Esophagus mucosa (tissue), 1 donor: ENCODE measurements at places on chromosomes 4 and X.

- ATAC-seq, result no peak
Measured at GRCh38 chr4:8319061-8319460, 49.5 kb downstream of the HTRA3 start.

DNA sequence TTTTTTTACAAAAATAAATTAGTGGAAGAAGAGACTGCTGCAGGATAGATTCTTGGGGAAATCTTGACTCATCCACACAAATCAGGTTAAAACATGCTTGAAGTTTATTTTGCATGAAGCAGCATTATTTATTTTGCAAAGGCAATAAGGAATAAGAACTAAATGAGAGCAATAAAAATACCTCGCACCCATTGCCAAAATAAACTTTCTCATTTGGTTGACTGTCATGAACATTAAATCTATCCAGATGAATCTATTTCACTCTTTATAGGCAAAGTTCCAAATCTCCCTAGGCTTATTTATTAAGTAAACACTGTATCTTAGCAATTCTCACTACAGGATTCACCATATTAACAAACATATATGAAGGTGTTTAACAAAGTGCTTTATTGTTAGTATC, 58.9 kb downstream of the HOPX start:
- ATAC-seq, result peak; percentile 60

DNA sequence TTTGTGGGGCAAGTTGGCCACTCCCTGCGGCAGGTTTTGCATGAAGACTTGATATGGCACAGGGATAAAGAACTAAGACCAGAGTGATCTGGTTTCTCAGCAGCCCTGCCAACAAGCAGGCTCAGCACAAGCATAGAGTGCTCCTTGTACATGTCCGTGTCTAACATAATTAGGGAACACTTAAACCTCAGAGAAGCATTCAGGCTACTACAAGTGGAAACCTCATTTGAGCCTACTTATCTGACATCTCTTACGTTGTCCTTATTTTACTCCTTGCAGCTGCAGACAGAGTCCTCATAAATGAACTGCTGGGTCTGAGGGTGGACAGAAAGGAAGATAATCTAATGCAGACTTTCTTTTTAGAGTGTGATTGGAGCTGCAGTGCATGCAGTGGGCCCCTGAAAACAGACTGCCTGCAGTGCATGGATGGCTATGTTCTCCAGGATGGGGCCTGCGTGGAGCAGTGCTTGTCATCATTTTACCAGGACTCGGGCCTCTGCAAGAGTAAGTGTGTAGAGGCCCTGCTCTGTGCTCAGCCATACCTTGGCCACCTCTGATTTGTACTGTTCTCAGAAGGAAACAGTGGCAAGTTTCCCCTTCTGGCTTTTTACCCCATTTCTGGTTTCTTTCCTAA, 179.1 kb upstream of the ANXA3 start:
- ATAC-seq, result peak; percentile 43

GRCh38 chr4:6562931-6563901, 11.8 kb upstream of the MAN2B2 start:
- peak; percentile 50 for ATAC-seq

- ATAC-seq, result no peak
Measured at GRCh38 chr4:126396703-126397102, 1081.9 kb downstream of the FAT4 start.

DNA sequence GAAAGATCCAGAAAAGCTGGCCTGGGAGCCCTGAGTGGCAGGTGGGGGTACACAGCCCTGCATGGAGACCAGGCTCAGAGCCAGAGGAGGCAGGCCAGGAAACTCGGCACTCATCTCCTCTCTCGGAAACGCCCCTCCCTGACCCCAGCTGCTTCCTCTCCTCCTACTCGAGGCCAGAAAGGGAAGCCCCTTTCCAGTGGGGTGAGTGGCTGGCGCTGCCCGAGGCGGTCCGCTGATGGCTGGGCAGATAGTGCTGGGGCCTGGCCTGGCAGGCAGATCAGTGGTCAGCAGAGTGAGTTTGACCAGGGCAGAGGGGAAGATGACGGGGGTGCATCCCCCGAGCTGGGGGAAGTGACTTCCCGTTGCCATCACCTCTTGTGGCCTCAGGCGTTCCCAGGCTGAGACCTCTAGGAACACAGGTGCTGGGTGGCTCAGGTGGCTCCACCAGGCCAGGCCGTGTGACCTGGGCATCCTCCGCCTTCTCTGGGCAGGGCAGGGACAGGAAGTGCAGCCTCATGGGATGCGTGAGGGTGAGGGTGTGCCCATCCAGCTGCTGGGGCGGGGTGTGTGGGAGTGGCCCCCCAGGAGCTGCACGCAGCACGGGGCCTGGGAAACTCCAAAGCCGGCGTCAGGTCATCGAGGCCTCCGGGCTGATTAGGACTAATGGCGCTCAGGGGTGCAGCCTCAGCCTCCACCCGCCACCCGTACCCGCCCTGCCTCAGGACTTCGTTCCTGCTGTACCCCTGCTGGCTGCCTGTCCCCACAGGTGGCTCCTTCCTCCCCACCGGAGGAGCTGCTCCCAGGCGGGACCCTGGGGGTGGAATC, 5.7 kb downstream of the SH3BP2 start:
- ATAC-seq, result peak; percentile 77

DNA sequence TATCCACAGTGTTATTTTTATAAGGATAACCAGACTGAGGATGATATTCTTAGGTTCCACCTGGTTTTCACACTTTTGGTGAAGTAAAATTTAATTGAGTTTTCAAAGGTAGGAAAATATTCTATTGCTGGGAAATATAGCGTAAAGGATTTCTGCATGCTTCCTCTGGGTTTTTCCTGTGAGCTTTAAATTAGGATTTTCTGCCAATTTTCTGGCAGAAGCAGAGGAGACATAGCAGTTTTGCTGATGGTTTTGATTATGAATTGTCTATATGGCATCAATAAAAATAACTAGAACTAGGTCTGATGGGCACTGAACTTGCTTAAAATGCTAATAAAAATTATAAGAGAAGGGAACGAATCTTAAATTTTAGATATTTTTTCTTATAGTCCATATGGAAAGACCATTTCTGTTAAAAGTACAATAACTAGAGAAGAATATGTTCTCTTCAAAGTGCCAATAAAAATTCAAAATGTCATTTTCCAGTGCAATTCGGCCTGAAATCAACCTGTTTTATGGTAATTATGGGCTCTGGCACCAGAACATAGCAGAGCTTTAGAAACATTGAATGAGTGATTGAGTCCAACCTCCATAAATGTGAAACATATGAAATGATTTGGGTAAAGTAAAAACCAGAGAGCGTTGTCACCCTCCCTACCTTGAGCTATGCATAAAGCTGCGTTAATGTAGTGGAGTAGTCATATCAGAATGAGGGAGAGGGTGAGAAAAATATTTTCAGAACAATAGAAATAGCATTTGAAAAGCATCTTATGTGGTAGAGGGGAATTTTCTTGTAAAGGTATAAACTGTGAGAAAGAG, 279.7 kb downstream of the SPRY1 start:
- no peak for ATAC-seq

GRCh38 chr4:23775694-23776093, 114.2 kb downstream of the PPARGC1A start:
- ATAC-seq, result peak; percentile 32

DNA sequence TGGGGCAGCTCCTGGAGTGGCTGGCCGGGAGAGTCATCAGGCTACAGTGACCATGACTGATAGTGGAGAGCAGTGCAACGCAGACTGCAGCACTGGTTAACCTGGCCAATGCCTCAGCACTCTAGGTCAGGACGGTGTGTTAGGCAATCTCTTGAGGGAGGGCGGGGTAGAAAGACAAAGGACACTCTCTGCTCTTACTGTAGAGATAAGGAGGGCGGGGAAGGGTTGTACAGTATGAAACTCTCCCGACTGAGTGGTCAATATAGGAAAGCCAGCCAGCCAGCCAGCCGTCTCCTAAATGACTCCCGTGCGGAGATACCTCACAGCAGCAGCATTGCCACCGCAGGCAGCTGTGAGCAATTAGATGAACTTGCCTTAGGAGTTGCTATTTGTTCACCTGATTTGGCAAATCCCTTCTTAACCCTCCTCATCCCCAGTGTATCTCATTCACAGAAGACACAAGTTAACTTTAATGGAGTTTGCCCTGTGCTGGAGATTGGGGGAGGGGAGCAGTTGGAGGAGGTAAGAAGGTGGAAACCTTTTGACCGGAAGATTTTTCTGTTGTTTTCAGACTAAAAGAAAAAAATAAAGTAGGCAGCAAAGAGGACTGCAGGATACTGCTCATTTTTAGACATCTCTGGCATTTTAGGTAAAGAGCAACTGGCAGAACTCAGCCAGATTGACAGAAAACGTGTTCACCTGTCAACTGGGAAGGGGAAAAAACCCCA, 330.5 kb downstream of the HNRNPD start:
- ATAC-seq, result peak; percentile 67

DNA sequence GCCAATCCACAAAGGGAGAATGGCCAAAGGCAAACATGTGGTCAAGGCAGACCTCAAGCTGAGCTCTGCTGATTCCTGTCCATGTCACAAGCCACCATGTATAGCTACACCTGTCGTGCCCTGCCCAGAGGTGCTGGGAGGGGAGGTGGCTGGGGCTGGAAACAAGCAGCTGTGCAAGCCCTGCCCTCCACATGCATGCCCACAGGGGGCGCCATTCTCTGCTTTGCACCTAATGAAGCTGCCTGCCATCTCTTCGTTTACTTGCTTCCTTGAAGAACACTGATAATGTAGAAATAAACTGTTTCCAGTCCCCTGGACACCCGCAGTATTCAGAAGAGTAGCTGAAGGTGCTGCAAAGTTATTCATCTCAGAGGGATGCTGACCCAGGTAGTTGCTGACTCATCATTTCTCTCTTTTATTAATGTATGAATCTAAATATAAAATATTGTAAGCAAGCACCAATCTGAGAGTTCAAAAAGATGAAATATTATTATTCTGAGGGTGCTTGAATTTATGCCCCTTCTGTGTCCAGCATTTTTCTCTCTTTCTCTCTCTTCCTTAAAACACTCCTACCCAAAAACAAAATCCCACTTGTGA, 278.6 kb downstream of the ADGRA3 start:
- peak; percentile 86 for ATAC-seq

GRCh38 chr4:10006231-10006600, 15.1 kb downstream of the SLC2A9 start:
- peak; percentile 90 for ATAC-seq

GRCh38 chr4:145851511-145852201, 87.0 kb downstream of the ZNF827 start:
- no peak for ATAC-seq

DNA sequence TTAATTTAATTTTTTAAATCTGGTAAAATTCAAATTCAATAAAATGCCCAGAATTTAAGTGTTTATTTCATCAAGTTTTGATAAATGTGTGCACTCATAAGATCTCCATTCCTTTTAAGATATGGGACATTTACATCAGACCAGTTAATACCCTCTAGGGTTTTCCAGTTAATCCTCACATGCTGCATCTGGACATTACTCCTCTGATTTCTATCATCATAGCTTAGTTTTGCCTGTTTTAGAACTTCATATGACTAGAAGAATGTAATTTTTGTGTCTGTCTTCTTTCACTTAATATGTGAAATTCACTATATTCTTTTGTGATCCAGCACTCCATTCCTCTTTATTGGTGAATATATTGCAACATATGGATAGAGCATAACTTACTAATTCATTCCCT, 727.7 kb upstream of the FAM241A start:
- ATAC-seq, result no peak

DNA sequence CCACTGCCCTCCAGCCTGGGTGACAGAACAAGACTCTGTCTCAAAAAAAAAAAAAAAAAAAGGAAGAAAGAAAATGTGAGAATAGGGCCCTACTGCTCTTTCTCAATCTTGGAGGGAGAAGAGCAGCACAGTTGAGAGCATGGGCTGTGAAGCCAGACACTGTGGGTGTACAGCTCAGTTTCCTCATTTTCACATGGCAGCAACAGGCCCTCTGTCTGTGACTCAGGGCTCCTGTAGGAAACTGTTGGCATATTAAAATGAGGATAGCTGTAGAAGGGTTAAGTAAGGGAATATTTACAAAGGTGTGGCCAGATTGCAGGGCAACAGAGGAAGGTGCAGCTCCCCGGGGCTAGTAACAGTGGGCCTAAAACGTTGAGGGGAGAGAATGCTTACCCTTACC, 3.4 kb downstream of the AKAP14 start:
- peak; percentile 31 for ATAC-seq

- ATAC-seq, result no peak
Measured at GRCh38 chrX:8484360-8484949, 19.8 kb downstream of the VCX3B start.
